ENCODE measurements at places on chromosomes 1 and 21.

DNA sequence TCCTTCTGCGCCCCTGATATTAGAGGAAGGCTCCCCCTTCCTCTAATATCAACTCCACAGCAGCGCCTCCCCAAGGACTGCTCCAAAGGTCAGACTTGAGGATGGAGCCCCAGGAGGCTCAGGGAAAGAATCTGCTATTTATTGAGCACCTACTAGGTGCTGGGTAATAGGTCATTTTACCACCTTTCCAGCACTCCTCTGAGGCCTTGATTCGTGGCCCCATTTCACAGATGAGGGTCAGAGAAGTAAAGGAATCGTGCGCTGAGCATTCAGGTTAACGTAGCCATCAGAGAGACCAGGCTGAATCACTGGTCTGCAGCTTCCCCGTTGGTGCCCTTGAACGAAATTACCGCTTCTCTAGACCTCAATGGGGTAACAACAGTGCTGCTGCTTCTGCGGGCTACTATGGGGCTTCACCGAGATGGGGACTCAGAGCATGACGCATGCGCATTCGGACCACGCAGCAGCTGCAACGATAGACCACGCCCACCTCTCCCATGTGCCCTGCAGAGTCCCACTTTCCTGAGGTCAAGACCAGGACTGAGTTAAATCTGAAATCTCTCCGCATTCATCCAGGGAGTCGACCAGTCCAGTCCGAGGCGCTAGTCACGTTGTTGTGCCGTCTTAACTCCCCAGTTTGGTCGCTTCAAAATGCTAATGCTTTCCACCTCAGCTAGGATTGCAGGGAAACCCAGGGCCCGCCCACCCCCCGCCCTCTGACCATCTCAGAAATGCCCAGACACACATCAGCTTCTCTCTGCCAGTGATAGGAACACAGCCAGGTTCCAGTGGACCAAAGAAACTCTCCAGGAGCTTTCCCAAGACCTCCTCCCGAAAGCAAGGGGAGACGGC, 12.9 kb downstream of the CAMK2N1 start:
- peak; percentile 9 for DNase-seq

GRCh38 chr1:237791592-237791991, 99.1 kb downstream of the ZP4 start:
- no peak for DNase-seq

DNA sequence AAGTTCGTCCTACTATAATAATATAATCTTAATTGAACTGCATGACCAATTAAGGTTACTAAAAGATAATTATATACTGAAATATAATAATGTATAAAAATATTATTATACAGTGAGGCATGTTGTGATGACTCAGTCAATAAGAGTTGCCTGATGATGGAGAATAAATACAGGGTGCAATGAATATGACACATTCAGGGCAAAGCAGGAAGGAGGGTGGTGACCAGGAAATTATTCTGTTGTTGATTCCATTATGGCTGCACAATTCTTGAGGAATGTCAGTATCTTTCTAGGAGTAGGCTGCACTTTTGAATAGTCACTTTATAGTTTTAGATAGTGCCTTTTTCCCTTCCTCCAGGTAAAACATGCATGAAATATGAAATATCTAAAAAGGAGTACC, 46.4 kb upstream of the RGS21 start:
- no peak for DNase-seq

- DNase-seq: no peak
Measured at GRCh38 chr1:67270541-67270940, 37.1 kb upstream of the IL12RB2 start.

DNA sequence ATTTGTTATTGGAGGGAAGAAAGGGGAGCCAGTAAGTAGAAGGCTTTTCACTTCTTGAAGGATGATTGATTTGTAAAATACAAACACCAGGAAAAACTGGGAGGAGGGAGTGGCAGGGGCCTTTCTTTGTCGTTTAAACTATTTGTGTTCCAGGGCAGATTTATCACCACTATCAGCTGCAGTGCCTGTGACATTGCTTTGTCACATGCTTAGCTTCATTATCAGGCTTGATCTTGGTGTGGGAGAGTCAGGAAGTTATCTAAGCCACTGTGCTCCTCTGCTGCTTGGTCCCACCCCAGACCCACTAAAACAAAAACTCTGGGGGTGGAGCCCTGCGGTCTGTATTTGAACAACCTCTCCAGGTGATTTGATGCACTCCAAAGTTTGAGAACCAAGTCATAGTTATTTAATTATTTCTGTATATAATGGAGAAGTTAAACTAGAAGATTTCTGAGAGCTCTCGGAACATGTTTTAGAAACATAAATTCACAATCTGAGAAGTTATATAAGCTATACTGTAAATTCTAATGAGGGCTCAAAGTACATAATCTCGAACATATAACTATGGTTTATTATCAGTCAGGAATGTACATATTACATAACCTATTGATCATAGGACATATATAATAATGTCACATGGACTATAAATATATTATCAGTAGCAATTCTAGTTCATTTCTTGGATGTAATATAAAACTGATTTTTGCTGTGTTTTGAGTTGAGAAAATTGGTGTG, 87.9 kb downstream of the CDC14A start:
- DNase-seq: peak; percentile 89

Data from CD4-positive, alpha-beta T cell treated with Interleukin-1 beta for 1 hour (primary cell).